ENCODE measurements at places on chromosomes 3 and 15.

GRCh38 chr3:51830345-51830744 lies 31.1 kb upstream of the IQCF2 start:
- DNase-seq, result no peak

DNA sequence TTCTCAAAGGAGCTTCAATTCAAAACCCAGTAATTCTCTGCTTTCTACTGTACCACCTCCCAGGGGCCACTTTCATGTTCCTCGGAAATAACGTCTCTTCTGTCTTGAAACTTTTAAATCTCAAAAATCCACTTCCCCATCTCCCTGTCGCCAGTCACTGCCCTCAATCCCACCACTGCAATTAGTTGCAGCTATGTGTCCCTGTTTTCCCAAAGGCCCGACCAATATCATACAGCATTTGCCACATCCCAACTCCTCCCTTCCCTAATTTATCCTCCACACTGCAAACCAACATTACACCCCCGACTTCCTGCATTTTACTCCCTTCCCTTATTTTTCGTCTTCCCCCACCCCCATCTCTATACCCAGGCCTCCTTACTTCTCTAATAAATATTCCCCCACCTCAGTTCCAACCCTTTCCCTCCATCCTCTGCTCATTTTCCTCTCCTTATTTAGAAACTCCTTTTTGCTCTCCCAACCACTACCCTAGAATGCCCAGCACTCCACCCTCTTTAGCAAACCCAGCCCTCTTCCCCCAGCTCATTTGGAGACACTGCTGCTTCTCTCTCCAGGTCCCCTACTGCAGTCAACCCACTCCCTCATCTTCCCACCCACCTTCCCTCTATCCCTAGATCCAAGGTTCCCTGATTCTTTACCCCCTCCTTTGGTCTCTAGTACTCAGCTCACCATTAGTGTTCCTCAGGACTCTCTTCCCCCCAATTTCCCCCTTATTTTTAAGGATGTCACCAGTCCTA lies 1.1 kb downstream of the NPTN start:
- DNase-seq, result no peak

DNA sequence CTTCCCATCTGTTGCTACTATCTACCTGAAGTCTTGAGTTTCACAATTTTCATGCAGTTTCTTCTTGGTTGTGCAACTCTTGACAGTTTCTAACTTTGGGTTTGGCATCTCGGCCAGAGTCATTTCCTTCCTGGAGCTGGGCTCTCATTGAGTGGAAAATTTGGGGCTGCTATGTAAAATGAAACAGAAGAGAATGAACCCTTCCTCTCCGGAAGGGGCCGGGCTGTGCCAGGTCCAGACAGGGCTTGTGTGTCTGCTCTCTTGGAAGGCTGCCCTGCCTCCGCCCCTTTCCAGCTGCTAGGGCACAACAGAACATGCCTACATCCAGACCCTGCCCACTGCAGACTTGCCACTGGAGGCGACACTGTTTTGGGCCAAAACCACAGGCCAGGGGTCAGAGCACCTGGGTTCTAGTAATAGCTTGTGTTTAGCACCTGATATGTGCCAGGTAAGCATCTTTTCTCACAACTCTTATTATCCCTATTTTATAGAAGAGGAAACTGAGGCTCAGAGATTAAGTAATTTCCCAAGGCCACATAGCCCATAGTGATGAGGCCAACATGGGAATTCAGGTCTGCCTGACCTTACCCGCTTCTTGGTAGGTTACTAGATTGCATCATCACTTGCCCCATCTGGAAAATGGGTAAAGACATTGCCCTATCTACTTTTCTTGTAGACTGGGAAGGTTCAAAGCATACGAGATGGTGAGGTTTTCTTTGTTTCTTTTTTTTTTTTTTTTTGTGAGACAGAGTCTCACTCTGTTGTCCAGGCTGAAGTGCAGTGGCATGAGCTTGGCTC lies 25.0 kb downstream of the IRAK2 start:
- DNase-seq, result no peak

- DNase-seq, result no peak
These were observed 31.4 kb downstream of the CMTM6 start for GRCh38 chr3:32471246-32471645.

DNA sequence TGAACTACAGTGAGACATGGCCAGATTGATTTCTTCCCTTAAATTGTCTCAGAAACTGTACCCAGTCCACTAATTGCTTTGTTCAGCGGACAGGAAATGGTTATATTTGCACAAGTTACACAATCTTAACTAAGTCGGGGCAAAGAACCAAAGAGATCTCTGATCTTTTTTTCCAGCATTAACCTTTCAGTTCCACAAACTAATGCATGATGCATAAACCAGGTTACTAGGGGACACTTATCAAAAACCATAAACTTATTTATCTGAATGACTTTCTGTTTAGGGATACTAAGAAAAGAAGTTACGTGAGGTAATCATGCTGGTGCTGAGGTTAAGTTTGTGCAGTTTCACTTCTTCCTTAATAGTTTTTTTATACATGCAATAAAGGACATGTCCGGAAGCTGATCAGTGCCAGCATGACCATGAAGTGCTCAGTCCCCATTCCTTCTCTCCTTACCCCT lies 22.4 kb downstream of the FNDC3B start:
- DNase-seq, result no peak

DNA sequence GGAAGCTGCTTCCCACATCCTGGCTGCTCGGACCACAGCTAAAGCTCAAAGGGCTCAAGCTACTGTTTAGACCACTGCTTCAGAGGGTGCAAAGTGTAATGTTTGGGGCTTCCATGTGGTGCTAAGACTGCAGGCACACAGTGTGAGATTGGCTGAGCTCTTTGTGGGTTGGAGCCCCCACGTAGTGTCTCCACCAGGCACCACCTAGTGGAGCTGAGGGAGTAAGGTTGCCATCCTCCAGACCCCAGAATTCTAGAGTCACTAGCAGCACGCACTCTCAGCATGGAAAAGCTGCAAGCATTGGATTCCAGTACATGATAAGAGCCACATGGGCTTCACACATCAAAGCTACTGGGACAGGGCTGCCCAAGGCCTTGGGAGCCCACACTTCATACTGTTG lies 9.3 kb downstream of the MKRN3 start:
- no peak for DNase-seq

DNA sequence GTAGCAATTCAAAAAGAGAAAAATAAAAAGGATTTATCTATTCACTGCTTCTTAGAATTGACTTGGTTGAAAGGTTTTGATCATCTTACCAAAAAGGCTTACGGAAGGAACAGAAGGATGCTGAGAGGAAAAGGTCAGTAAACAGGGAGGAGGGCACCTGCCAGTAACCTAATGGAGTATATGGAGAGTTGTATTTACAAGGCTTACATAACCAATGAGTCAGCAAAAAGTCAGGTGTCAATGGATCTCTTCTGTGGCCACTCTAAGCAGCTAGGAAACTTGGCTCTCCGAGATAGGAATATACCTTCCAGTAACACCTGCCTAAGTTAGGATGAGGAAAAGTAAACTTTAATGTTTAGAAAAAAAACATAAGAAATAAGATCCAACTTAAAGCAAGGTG lies 80.5 kb upstream of the PLXND1 start:
- DNase-seq, result no peak

- no peak for DNase-seq
These were observed 90.2 kb downstream of the OSBPL10 start for GRCh38 chr3:31890742-31891469.

- no peak for DNase-seq
These were observed 835 bp downstream of the SEMA5B start for GRCh38 chr3:123026565-123027291.

- no peak for DNase-seq
These were observed 14.9 kb downstream of the GRAMD2A start for GRCh38 chr15:72182673-72183072.

DNA sequence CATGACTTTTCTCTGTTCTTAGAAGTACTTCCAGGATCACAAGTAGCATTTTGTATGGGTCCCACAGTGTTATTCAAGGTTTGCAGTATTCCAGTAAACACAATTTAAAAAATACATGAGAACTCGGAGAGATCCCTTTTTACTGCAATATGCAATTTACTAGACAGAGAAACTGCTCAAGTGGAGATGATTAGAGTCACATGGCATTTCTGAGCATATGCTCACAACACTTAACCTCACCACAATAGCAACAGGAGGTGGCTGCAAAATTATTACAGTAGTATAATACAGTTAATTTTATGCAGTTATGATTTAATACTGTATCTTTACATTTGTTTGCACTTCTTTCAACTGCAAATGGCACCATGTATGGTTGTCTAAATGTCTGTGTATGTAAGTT lies 87.5 kb downstream of the PIK3CB start:
- DNase-seq, result no peak

DNA sequence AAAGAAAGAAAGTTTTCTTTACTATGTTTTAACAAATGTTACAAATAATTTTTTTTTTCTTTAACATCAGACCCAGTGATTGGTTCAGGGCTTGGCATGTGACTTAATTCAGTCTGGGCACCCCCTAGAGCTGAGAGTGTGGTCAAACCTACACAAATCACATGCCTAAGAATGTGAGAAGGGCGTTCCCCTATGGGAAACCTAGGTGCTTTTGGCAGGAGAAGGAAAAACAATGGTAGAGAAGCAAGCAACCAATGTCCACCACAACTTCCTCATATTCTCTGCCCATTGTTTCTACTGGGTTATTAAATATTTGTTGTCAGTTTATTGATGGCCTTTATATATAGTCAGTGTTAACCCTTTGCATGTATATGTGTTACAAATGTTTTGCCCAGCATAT lies 21.4 kb upstream of the PIAS1 start:
- DNase-seq, result no peak

DNA sequence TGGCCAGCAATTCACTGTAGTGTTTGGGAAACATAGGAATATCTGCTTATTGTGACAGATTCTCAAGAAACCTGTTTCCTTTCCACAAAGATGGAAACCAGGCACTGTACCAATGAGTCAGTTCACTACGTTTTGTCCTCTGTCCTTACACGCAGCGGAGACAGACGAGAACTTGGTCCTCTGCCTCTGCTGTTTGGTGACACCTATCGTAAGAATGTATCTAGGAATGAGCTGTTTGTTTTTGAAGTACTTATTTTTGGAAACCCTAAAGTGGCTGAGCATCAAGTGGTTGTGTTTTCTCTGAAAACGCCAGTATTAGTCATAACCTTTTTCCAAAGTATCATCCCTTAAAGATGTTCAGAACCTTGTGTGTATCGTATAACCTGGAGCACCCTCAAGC lies 93.0 kb downstream of the PGPEP1L start:
- no peak for DNase-seq

GRCh38 chr3:59820352-59820934 lies 770.6 kb upstream of the CFAP20DC start:
- DNase-seq, result no peak

DNA sequence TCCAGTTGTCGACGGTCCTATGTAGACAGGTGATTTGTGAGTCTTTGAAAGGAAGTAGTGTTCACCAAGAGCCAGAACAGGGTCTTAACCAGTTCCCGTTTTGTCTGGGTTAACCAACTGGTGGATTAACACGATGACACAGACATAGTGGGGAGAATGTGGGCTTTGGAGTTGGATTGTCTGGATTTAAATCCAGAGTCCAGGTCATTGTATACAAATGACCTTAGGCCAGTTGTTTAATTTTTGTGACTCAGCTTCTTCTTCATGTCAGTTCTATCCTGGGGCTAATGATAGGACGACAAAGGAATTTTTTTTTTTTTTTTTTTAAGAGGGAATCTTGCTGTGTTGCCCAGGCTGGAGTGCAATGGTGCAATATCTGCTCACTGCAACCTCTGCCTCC lies 126.7 kb downstream of the LPP start:
- no peak for DNase-seq

GRCh38 chr3:18419232-18419631 lies 5.9 kb downstream of the SATB1 start:
- no peak for DNase-seq

DNA sequence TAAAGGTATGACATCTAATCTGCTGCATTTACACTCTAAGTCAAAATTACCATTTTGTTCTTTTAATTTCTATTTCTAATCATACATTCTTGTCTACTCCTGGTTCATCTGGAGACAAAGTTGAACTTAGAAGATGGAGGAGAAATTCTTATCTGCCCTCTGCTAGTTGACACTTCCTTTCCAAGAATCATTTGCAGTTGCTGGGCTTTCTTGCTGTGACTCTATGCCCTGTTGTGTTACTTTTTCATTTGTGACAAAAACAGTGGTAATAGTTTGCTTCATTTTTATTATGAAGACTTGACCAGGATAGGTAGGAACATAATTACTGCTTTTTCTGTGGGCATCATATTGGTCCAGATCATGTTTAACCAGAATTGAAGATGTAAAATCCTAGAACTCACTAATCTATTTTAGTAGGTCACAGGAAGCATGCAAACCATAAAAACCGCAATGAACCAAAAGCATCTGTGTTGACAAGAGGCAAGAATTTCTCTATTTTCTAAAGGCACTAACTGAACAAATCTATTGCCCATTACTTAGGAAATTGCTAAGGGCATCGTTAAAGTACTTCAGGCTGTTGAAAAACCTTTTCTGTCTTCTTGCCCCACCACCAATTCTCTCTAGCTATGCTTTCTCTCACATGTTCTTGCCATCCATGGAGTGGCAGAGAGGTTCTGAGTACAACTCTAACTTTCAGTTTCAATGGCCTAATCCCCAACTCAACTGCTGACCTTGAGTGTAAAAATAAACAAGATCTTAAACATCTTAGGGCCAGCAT lies 4.2 kb upstream of the CCR2 start:
- no peak for DNase-seq

GRCh38 chr15:68672251-68672650 lies 93.5 kb downstream of the CORO2B start:
- no peak for DNase-seq

DNA sequence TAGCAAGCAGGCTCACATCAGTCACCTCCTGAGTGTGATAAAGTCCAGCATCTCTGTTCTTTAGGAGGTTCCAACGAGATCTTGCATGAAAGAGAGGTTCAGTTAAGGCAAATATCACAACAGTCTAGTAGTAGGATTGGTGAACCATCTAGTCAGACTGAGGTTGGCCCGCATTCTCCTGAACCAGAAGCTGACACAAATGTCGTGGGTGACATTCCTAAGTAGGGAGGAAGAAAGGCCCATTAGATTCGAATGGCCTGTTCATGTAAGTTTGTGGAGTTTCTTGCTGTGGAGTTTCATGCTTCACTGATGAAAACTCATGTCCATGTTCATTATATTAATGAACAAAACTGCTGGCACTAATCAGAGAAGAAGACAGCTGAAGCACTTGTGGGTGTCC lies 66.7 kb upstream of the XCR1 start:
- no peak for DNase-seq

- no peak for DNase-seq
These were observed 4.0 kb upstream of the SMCO1 start for GRCh38 chr3:196518966-196519717.

GRCh38 chr3:56351537-56351936 lies 116.7 kb downstream of the ERC2 start:
- no peak for DNase-seq

Measured in NCI-H187 (cell line).